ENCODE measurements at places on chromosomes 4 and X.

DNA sequence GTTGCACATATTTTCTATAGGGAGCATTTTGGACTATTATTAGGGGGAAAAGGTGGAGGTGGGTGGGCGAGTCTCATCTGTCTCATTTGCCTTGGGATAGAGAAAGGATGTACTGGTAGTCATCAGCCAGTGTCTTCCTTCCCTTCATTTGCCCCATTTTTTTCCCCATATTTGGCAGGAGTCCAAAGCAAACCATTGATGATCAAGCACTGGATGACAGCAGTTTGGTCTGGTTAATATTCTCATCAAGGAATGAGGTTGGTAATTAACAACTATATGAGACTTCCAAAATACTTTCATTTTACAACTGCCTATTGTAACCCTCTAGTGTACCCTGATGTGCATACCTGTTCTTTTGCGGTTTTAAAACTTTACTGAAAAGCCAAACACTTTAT, 22.6 kb upstream of the IGFBP7 start:
- no peak for DNase-seq

DNA sequence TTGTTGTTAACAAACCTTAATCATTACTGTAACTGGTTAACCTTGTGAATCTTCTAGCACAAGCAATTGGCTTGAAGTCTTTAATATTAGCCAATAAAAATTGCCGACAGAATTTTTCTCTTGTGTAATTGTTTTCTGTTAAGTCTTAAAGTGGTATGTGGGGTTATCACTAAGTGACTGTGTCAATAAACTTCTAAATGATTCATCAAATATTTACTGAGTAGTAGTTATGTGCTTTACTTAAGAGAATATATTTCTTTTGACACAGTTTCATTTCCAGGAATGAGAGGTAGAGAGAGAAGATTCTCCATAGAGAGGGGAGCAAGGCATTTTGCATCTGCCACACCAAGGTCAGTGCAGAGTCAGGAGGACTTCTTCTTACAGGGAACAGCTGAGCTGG, 2361.6 kb upstream of the AGA start:
- DNase-seq: no peak

DNA sequence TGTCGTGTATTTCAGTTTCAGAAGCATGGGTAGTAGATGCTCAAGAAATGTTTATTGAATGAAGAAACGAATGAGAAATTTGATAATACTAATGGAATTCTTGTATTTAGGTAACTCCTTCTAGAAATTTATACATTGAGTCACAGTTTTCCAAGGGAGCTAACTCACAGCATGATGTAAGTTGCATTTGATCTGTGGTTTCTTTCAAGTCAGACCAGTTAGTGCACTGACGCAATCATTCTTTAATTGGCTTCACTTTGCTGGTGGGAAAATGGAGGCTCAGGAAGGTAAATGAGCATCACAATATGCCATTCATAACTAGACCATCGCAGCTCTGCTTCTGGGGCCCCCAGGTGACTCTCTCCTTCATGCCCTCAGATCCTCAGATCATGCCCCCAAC, 17.3 kb upstream of the CWH43 start:
- DNase-seq: no peak

GRCh38 chrX:132622130-132622529, 133.3 kb upstream of the MBNL3 start:
- no peak for DNase-seq

- no peak for DNase-seq
Observed at GRCh38 chr4:34845926-34846325, 1398.4 kb downstream of the ARAP2 start.
